Diencephalon (tissue), 1 donor: ENCODE measurements at places on chromosomes 7 and 10. TPM values are rescaled to one million over a fixed set of nuclear protein-coding genes. Genes with fewer than 3 reads are reported as not detected.

Gene OPN1SW
- not detected for total RNA-seq

Gene SIRT1
- total RNA-seq, result 33.0 TPM

Gene FGF8
- 0.69 TPM for total RNA-seq

Gene OR2A7
- total RNA-seq, result 0.69 TPM

Gene HYAL4
- total RNA-seq, result not detected

Gene ACHE
- total RNA-seq, result 73.4 TPM
